ENCODE measurements at places on chromosomes 2 and 18.

DNA sequence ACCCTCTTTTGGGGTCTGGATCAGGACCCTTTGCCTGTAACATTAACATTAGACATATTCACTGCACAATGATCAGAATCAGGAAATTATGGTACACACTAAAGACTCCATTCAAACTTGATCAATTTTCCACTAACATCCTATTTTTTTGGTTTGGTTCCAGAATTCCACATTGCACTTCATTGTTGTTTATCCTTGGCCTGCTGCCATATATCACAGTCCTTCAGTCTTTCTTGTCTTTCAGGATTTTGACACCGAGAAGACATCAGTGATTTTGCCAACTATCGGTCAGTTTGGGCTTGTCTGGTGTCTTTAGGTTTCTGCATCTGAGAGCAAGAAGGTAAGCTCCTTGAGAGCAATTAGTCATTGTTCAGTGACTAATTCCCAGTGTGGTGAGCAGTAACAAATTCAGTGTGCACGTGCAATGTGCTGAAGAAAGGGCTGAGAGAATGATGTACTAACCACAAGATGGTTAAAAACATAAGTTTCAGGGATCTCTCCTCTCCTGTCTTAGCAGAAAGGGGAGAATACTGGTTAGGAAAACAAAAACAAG is 23.5 kb downstream of the MARCHF4 start:
- peak; percentile 63 for DNase-seq

DNA sequence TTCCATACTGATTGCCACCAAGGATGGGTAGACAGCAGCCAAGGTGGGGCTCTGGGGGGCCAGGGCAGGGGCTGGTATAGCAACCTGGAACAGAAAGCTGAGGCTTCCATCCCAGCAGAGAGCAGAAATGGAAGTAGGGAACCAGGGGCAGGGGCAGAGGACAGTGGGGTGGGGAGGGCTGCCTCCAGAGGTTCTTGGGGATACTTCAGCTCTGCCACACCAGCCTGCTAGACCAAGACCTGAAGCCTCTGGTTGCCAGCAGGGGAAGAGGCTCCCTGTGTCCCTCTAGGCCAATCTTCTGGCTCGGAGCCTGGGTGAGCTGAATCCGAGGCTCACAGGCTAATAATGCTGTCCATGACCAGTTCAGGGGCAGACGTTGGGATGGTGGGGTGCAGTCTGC is 329.0 kb downstream of the DYSF start:
- no peak for DNase-seq

DNA sequence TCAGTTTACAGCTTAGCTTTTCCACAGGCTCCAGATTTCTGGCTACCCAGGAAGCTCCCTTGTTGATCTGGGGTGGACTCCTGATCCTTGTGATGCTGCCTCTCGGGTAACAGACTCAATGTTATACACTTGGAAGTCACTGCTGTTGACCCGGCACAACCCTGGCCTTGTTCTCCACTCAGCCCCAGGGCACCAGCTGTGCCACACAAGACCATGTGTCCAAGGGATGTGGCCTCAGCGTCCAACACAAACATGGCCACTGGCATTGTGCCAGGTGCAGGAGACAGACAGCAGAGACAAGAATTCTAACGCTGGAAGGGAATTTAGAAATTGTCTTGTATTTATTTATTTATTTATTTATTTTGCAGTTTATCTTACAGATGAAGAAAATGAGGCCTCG is 39.0 kb upstream of the PPP4R1 start:
- DNase-seq = peak; percentile 31

DNA sequence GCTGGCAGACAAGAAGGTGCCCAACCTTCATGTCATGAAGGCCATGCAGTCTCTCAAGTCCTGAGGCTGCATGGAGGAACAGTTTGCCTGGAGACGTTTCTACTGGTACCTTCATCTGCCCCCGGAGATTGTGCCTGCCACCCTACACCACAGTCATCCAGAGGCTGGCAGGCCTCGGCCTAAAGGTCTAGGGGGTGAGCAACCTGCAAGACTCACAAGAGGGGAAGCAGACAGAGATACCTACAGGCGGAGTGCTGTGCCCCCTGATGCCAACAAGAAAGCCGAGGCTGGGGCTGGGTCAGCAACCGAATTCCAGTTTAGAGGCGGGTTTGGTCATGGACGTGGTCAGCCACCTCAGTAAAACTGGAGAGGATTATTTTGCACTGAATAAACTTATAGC is 12.0 kb upstream of the SERTAD2 start:
- DNase-seq = no peak

DNA sequence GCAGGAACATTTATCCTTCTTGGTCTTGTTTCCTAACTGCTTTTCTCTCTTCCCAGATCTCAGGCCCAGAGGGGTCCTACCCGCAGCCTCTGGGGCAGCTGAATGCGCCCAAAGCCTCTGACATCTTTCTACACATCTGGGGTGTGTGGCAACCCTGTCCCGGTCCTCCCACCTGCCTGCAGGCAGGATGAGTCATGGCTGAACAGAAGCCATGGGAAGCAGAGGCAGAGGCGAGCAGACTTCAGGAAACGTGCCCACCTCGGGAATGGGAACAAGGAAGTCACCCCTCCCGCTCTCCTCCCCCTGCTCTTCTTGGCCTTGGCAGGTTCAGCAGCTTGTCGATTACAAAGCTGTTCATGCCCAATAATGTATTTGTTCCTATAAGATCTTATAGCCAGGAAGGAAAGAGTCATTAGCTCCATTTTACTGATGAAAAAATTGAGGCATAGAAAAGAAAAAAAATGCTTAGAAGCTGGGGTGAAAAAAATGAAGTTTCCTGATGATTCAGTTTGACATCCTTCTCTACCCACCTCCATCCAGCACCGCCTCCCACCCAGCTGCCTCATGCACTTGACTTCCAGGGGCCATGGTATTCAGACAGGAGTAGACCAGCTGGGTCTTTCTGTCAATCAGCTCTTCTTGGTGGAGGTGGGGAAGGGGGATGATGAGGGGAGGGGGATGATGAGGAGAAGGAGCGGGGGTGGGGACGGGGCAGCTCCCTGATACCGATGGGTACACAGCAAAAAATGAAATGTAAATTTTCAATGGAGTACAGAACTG is 10.4 kb upstream of the KCNF1 start:
- DNase-seq = peak; percentile 38

DNA sequence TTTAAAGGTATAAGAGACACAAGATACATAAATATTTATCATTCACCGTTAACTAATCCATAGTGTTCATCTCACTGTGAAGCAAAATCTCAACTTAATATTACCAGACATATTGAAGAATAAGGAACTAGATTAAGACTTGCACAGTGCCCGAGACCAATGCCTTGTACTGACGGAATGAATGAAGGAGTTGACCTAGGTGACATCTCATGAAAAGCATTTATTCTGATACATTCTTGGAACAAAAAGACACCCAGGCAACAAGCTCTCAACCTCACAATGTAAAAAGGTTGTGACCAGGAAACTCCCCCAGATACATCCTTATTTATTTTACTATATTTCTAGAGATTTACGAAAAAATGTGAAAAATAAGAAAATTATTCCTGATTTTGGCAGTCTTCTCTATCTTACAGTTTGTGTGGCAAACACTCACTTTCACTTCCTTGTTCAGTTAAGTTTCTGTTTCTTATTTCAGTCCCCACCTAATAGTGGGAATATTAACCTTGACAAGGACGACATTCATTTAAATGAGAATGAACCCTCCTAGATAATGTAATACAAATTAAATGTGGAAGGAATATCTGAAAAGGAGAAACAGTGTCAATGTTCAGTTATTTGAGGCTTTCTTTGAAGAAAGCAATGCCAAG is 28.4 kb downstream of the M1AP start:
- DNase-seq = no peak

DNA sequence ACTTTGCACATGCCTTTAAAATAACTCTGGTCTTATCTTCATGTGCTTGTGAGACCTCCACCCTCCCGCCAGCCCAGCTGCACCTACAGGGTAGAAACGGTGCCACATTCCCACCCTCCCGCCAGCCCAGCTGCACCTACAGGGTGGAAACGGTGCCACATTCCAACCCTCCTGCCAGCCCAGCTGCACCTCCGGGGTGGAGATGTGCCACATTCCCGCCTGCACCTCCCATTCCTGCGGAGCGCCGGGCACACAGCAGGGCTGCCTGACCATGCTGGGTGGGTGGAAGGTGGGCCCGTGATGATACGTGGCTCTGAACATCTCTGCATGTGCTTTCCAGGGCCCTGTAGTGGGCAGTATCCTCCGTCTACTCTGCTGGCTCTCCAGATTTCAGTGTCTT is 243.7 kb upstream of the PXDN start:
- no peak for DNase-seq

GRCh38 chr2:51231071-51231470 is 199.1 kb upstream of the NRXN1 start:
- no peak for DNase-seq
